ENCODE measurements at places on chromosomes 13 and 19.

GRCh38 chr19:50768277-50768676 lies 2.0 kb upstream of the GPR32 start:
- no peak for DNase-seq

DNA sequence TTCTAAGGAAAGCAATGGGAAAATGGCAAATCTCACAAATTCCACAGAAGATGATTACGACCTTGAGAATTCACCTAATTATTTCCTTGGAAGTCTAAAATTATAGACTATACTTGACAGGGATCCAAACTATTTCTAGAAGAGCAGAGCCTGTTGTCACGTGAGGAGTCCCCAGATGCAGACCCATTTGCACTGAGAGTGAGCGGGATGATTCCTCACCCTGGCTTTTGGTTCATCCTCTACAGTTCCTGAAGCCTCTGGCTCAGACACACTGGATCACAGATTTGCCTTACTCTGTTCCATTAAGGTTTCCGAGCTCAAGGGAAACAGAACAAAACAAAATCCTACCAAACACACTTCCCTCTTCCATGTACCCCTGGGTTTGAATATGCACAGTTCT lies 23.0 kb upstream of the CYSLTR2 start:
- no peak for DNase-seq

- no peak for DNase-seq
Observed at GRCh38 chr13:47418206-47418920, 521.5 kb upstream of the HTR2A start.

DNA sequence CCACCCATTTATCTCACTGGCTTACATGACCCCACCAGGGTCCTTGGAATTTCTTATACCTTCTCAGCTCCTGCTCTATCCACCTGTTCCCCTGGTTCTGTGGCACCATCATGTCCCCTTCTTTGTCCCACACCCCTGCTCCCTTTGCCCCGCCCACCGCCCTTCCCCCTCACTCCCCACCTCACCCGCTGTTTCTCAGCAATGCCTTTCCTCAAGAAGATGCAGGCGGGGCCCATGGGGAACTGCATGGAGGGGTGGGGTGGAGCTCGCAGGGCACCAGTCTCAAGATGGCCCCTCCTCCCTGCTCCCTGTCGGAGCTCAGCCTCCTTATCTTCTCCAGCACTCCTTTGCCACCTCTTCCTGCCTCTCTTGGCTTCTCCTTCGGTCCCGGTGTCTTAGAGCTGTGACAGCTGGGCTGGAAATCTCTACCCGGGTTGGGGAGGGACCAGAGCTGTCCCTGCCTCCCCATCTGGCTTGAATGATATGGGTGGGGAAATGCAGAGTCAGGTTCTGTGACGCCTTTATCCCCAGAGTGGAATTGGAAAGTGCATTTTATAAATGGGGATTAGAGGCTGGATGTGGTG lies at the start of gene CABP5:
CABP5 (minus strand) TSS at position 405 of the 584 bp plus-strand sequence; CDS start at position 248, 157 bp downstream.
- DNase-seq, result no peak

DNA sequence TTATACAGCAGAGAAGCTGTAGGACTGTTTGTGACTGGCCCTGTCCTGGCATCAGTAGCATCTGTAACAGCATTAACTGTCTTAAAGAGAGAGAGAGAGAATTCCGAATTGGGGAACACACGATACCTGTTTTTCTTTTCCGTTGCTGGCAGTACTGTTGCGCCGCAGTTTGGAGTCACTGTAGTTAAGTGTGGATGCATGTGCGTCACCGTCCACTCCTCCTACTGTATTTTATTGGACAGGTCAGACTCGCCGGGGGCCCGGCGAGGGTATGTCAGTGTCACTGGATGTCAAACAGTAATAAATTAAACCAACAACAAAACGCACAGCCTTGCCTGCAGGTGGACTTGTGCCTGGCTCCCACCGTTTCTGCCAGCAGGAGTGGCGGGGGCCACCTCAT lies 27.3 kb upstream of the LDLR start:
- no peak for DNase-seq

GRCh38 chr13:94878602-94879165 lies 166.3 kb upstream of the SOX21 start:
- no peak for DNase-seq
